ENCODE measurements at places on chromosomes 13 and 19.

DNA sequence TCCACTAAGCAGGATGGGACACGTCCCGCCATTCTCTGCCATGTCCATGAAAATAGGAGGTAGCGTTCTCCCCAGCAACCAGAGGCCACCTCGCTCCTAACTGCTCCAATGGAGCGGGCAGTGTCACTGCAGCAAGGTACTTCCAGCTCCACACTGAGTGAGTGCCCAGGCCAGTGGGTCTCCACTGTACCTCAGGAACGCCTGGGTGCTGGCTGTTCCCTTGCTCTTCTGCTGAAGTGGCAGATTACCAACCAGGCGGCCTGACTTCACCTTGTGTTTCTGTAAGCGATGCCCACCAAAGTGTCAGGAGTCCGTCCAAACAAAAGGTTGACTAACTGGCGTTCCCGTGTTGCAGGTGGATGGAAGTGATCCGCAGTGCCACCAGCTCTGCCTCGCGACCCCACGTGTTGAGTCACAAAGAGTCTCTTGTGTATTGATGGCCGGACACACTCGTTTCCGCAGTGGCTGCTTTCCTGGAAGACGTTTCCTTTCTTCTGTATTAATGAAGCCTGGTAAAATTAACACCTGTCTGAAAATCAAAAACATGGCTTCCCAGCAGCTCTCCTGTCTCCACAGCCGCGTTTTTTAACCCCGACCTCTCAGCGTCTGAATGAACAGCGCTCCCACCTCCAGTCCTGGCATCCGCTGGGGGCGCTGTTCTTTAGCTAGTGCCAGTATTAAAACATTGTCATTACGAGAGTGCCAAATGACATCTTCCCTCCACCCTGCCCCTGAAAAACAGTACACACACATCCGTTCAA lies 128.8 kb downstream of the STK24 start:
- no peak for DNase-seq

DNA sequence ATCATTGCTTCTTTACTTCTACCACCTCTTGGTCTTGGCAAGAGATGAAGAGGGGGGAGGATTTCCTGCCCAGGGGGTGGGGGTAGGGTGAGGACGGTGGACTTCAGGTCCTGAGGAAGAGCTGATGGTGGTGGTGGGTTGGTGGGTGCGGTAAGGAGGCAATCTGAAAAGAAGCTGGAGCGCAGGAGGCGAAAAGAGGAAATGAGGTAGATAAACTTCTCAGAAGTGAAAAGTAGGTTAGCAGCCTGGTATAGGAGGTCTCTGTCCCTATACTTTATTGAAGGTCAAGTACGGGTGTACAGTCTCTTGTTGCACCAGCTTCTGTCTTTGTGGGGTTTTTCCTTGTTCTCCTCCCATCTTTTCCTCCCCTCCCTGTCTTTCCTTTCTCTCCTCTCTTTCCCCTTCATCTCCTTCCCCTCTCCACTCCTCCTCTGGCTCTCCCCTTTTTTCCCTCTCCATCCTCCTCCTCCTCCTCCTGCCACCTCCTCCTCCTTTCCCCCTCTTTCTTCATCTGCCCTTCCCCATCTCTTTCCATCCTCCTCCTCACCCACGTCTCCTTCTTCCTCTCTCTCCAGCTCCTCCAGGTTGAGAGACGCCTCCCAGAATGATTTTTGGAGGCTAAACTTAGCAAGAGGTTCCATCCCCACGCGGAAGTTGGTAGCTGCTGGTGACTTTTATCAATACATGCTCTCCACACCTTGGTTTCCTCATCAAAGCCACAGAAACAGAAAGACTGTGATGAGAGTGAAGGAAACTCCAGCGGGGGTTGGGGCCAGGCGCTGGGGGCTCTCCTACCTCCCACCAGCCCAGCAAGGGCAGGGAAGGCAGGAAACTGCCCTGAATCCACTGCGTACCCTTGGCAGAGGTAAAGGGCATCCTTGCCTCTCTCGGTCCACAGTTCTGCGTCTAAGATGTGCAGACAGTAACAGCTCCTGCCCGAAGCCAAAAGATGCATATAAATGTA lies 15.3 kb downstream of the TNFSF14 start:
- DNase-seq: no peak

DNA sequence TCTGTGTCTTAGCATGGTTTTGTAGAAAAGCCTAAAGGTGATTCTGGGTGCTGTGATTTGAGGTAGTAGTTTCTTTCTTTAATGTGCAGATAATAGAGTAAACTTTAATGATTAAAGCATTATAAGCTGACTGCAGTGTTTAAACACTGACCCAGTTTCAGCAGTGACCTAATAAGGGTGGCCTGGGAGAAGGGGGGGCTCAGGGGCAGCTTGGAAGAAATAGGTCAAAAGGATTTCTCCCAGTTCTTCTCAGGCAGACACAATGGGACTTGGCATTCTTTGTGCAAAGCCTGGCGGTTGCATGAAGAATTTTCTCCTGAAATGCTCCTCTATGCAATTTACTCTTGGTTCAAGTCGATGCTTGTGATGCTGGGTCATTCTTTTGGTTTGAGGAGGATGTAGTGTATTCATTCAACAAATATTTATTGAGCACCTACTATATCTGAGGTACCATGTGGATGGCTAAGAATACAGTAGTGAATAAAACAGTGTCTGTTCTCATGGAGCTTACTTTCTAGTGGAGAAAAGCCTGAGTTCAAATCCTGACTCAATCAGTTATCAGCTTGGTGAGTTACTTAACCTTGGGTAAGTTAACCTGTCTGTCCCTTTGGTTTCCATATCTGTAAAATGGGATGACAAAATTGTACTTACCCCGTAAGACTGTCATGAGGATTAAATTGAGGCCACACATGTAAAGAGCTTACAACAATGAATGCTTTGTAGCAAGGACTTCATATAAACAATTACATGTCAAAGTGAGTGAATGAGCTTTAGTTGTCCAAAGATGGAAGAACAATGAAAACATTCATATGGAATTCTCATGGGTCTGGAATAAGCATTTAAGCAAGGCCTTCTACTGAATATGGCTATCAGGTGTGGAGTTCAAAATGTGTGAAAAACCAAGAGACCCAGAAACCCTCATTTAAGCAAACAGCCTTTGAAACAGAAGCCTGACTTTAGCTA lies 210.2 kb downstream of the KCNRG start:
- no peak for DNase-seq

GRCh38 chr13:21395953-21396352 lies 63.1 kb downstream of the ZDHHC20 start:
- no peak for DNase-seq

GRCh38 chr13:113968463-113969310 lies 5.2 kb downstream of the C13orf46 start:
- DNase-seq: no peak

- DNase-seq: no peak
These were observed 27.4 kb upstream of the CACTIN start for GRCh38 chr19:3653865-3654513.

GRCh38 chr13:77429320-77430142 lies 102.6 kb upstream of the MYCBP2 start:
- peak; percentile 23 for DNase-seq

DNA sequence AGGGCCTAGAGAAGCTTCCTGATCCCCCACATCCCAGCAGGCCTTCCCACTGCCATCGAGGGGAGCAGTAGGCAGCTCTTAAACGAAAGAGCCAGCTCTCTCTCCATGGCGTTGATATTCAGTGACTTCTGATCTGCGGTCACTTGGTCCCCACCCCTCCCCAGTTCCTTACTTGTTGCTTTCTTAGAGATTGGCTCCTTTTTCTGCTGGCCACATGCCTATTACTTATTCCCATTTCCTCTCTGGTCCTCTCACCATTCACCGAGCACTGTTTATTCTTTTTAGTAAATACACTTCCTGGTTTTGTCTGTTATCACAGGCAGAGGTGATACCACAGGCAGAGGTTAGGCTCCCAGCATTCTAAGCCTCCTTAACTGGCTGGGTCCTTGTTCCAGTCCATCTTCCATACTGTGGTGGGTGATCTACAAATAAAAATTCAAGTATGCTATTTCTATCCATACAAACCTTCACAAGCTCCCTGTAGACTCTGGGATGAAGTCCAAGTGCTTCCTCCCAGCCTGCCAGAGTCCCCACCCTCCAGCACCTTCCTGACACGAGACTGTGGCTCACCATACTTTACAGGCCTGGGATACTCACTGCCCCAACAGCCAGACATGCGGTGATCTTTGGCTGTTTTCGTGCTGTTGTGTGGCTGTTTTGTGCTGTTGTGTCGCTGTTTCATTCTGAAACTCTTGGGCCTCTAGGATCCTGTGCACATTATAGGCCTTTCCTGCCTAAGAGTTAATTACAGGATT lies 315.9 kb downstream of the ATP8A2 start:
- peak; percentile 85 for DNase-seq

DNA sequence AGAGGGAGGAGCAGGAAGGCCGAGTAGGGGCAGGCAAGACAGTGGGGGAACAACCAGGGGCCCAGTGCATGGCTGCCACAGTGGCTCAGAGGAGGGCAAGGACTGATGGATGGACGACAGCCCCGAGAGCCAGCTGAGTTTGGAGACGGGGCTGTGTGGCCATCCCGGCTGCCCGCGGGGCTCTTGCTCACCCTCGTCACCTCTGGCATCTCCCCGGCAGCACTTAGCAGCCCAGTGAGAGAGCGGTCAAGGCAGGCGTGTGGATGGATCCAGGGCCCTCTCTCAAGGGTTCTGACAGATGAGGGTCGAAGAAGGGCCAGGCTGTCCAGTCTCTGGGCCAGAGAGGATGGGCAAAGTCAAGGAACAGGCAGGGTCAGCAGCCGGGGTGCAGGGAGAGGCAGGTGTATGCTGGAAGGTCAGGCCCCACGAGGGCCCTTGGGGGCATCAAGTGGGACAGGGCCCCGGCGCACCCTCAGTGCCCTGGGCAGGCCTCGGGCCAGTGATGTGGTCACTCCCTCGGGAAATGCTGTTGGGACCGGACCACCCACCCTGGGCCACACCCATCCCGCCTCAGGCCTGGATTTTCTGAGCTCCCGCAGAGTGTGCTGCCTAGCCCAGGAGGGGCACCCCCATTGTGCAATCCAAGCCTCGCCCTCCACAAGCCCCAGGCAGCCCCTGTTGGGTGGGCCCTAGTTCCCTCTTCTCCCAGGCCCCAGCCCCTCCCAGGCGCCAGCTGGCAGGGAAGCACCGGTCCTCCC lies 56.4 kb upstream of the TPM4 start:
- DNase-seq: no peak

DNA sequence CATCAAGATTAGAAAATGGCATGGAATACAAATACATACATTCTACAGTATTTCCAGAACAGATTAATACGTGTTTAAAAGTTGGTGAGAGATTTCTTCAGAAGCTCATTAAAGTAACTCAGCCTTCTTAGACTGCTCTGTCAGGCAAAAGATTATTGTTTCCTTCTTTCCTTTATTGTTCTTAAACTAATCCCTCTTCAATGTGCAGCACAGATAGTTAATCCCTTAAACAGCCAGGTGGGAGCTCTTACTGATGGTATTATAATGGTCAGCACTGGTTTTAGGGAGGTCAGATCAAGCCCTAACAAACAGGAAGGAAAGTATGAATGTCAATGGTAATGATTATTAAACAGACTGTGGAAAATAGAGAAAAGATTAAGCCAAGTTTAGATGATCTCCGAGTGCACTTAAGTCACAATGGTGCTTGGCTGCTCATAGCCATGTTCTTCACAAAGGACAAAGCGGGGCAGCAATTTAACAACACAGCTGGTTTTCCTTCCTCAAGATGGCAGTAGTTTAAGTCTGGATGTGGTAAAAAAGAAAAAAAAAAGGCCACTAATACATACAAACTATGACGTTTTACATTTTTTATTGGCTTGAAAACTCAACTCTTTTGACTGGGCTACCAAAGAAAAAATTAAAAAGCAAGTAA lies 992.6 kb downstream of the PCDH9 start:
- no peak for DNase-seq

- no peak for DNase-seq
These were observed 837.0 kb downstream of the SLITRK6 start for GRCh38 chr13:84962141-84962750.

All from NCI-H2029 treated with DMSO at 0.1 percent for 48 hours (cell line).